ENCODE measurements at places on chromosomes 5 and 9.

DNA sequence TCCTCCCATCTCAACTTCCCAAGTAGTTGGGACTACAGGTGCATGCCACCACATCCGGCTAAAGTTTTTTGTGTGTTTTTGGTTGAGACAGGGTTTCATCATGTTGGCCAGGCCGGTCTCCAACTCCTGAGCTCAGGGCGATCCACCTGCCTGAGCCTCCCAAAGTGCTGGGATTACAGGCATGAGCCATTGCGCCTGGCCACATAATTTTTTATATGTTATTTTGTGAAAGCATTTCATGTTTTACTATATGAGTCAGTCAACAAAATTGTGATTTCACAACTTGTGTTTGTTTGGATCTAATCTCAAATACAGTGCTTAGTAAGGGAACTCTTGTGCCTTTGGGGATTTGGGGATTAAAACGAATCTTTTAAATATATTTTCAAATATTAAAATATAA is 20.0 kb upstream of the FAM120AOS start:
- no peak for DNase-seq

- DNase-seq = no peak
Observed at GRCh38 chr5:34587355-34588241, 68.5 kb upstream of the RAI14 start.

- DNase-seq = no peak
Observed at GRCh38 chr9:83420486-83420885, 117.7 kb downstream of the FRMD3 start.

DNA sequence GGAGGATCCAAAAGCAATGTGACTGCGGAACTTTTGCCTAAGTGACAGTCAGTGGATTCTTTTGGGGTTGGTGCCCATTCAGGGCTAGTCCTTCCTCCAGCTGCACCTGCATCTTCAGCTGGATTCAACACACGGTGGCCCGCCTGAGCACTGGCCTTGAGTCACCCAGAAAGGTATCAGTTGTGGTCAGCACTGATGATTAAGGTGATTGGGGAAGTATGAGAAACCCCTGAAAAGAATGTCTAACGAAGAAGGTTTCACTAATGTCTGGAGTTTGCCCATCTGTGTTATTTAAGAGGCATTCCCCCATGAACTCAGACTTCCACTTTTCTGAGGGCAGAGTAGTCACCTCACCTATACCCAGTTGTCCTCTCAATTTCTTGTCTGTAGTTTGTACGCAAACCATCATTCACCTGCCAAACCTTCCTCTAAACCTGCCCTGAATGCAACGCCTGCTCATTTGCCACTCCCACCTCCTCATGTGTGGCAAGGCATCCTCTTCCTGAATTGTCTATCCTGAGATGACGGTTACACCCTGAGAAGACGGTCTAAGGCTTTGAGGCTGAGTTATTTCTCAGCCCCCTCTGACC is 27.2 kb downstream of the CSF2 start:
- no peak for DNase-seq

DNA sequence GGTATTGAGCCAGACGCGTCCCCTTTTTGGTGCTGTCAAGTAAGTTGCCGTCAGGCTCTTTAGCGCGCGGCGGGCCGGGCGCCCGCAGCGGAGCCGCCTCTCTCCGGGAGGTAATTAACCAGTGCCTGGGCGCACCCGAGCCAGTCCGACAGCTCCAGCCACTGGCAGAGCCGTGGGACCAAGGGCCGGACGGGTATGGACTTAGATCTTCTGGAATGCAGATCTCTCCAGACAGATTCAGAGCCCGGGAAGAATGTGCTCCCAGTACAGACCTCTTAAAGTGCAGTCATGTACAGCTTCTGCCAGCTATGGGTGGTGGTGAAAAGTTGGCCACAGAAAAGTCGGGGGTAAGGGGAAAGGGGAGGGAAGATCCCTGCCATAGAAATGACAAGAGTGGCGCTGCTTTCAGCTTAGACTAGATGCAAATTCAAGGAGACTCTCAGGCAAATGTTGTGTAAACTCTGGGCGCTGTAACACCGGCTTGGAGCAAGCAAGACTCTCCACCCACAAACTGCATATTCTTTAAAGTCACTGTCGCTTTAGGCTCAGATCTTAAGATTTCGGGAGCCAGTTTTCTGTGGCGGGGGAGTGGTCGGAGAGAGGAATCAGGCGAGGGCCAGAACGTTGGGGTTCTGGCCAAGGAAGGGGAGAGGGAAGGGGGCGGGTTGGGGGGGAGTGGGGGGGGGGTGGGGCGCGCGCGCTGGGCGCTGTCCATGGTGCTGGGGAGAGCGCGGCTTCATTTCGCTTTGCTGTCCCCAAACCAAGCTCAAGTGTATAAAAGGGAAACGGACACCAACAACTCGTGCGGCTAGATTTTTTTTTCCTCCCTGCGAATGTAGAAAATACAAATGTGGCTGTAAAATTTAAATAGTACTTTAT is 29.2 kb downstream of the NR2F1 start:
- no peak for DNase-seq

GRCh38 chr9:134960701-134961181 is 43.0 kb upstream of the FCN1 start:
- DNase-seq = no peak

GRCh38 chr9:93276973-93277372 is 93.0 kb downstream of the WNK2 start:
- no peak for DNase-seq

DNA sequence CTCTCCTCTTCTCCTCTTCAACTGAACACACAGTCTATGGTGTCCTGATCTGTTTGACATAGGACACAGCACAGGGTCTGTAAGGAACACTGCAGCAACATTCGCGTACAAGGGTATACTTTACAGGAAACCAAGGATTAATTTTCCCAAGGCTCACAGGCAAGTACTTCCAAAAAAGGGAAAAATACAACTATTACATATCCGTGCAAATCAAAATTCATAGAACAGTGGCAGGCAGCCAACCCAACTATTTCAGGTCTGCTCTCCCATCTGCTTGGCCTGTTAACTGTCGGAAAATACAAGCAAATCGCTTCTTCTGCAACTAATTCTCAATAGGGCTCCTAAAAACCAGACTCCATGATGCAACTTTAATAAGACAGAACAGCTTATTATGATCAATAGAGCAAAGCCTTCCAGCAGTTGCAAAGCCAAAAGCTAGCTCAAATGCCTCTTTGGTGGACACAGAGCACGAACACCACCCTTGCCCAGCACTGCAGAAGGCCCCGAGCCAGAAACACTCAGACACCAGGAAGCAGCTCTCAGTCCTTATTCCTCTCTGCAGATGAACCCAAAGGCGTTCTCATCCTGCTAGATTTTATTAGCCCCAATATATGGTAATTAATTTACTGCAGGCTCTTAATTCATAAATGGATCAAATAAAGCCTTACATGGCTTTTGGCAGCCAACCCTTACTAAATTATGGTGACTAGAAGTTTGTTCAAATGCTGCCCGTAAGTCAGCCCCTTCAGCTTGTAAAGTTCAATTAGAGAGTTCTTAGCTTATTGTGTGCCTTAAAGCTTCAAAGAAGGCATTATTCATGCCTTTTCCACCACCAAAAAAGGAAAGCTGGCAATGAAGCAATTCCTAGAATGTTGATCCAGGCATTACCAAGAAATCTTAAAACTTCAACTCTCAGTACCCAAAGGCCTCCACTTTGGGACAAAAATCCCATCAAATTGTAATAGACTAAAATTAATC is 68.8 kb downstream of the ZNF608 start:
- DNase-seq = no peak

- DNase-seq = no peak
Observed at GRCh38 chr9:14907360-14907685, 2.9 kb downstream of the FREM1 start.

GRCh38 chr5:139557811-139558210 is 3.3 kb upstream of the UBE2D2 start:
- no peak for DNase-seq

- DNase-seq = no peak
Observed at GRCh38 chr5:144139586-144139985, 30.9 kb downstream of the YIPF5 start.

GRCh38 chr9:97545486-97545885 is 44.0 kb downstream of the TMOD1 start:
- DNase-seq = no peak

GRCh38 chr5:176381979-176382378 is 6.4 kb downstream of the NOP16 start:
- DNase-seq = no peak

GRCh38 chr5:22708770-22709328 is 144.3 kb downstream of the CDH12 start:
- DNase-seq = no peak

DNA sequence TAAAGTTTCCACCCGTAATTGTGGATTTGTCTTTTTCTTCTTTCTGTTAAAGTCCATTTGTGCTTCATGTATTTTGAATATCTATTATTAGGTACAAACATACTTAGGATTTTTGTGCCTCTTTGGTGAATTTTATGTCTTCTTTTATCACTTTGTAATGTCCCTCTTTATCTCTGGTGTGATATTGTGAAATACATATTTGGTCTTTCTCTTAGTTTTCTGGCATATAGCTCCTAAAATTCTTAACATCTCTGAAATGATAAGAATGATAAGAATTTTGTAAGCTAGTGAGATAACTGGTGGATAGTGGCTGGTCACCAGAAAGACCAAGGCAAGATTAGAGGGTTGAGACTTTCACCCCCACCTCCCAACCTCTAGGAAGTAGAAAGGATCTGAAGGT is 111.1 kb downstream of the KCTD16 start:
- DNase-seq = no peak

- no peak for DNase-seq
Observed at GRCh38 chr5:175920231-175920811, 47.8 kb downstream of the THOC3 start.

DNA sequence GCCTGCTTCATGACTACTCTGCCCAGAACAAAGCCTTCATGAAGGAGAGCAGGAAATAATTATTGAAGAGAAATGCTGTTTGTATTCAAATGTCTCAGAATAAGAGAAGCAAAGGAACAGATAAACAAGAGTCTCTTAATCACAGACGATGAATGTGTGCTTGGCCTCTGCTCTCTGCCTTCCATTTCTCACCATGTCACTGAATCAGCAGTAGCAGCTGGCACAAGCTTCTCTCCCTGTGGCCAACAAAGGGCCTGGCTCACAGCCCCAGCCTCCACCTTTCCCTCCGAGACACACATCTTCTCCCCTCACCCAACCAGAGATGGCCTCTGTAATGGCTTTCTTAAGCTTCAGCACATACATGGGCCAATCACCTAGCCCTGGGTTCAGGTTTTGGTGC is 128.1 kb upstream of the SLIT3 start:
- no peak for DNase-seq

- no peak for DNase-seq
Observed at GRCh38 chr5:112787261-112787660, 49.6 kb downstream of the APC start.

GRCh38 chr9:69768716-69769115 is 8.9 kb upstream of the PTAR1 start:
- DNase-seq = no peak

GRCh38 chr5:36950586-36951457 is 74.3 kb downstream of the NIPBL start:
- DNase-seq = no peak

GRCh38 chr9:126211441-126212074 is 115.1 kb upstream of the MVB12B start:
- DNase-seq = no peak

GRCh38 chr5:62719061-62719720 is 140.6 kb downstream of the LRRC70 start:
- no peak for DNase-seq

- no peak for DNase-seq
Observed at GRCh38 chr5:102691434-102691833, 63.7 kb upstream of the PAM start.

DNA sequence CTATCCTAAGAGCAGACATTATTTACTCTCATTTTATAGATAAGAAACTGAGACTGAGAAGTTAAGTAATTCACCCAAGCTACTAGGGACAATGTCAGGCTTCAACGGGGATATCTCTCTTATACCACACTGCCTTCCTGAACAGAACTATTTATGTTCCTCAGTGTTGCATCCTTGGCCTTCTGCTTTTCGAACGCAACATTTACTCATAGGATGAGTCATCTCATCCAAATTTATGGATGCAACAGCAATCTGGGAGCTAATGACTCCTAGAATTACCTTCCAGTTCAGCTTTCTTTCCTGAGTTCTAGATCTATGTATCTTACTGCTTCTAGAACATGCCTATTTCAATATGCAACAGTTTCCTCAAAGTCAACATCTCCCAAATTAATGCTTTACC is 103.6 kb upstream of the PAM start:
- DNase-seq = no peak

- DNase-seq = no peak
Observed at GRCh38 chr9:113350107-113350661, 843 bp downstream of the BSPRY start.

DNA sequence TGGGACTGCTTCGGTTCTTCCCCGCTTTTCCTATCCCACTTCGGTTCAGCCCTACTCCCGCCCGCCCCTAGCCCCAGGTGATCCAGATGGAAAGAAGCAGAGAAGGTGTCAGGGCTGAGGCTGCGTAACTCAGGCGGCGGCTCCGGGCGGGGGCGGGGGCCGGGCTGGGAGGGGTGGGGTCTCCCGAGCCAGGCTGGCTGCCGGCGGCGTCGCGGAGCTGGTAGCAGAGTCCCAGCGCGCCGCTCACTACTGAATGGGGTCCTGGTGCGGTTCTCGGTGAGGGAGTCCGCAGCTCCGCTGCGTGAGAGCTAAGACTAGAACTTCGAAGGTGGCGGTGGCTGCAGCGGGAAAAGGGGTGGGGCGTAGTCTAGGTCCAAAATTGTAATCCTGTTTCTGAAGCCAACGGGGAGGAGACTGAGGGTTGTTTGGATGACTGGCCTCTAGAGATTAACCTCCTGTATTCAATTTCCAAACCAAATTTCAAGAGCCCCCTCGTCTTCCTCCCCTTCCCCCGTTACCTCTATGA is 1.4 kb downstream of the PRR16 start:
- DNase-seq = no peak

GRCh38 chr5:9059920-9060691 is 485.8 kb downstream of the SEMA5A start:
- no peak for DNase-seq
